Muscle of back (tissue), 13 donors: ENCODE measurements at places on chromosomes 5 and 9. TPM values are rescaled to one million over a fixed set of nuclear protein-coding genes. Genes with fewer than 3 reads are reported as not detected.
A peak's percentile ranks its signal among the peaks of the same experiment; 100 is the strongest.

DNA sequence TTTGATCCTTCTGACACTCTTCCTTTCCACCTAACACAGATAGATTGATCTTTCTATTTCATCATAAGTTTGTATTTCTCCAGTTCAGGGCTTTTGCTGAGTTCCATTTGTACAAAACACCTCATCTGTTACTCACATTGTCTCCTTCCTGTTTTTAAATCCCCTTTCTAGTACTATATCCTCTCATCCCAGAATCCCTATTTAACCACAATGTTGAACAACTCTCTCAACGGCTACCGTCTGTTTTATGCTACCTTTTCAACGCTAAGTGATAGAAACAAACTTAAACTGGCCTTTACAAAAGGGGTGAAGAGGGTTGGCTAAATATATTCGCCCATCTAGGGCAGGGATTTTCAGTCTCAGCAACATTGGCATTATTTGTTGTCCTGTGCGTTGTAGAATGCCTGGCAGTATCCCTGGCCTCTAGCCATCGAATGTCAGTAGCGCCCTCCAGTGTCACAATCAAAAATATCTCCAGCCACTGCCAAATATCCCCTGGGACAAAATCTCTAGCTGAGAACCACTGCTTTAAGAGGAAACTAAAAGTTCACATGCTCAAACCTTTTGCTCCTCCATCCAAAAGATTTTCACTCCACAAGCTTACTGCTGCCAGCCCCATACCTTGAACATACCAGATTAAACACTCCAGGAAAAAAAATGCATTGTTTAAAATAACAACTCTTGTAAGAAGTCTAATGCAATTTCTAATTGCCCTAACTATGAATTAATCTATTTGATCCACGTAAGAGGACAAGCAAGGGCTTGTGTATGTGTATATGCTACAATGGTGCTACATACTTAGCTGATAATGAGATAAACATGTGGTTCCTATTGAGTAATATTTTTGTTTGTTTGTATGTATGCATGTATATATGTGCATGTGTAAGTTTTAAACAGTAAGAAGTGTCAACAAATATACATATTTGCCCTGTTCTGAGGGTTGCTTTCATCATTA, 344.0 kb downstream of the PTPRD start:
- peak; percentile 26 for DNase-seq

- no peak for DNase-seq
Observed at GRCh38 chr5:10447041-10447440, 5.4 kb downstream of the ROPN1L start.

DNA sequence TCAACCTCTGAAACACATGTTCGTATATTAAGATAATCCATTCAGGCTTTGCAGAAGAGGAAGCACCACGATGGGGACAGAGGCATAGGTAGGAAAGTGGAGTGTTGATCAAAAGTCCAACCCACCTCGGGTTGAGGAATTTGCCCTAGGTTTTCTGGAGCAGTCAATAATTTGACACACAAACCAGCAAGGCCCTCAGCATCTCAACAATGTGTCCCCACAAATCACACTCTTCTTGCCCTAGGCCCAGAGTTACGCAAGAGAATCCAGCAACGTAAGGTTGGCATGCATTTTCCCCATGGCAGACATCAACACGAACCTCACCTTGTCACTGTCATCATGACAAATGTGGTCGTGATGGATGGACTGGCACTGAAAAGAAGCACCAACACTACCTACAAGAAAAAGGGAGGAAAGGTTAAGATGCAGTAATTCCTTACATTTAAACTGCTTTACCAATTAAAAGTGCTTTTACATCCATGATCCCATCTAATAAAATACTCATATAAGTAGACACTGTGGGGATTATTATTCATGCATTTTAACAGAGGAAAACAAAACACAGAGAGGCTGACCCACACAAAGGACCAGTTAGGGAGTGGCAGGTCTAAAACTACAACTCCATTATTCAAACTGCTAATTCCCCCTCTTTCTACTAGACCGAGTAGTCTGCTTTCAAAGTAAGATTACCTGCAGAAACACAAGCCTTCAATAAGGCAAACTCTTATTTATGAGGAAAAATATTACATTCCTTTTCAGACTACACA, 24.4 kb upstream of the RNF38 start:
- no peak for DNase-seq

- no peak for DNase-seq
Observed at GRCh38 chr5:149654231-149654630, 72.9 kb downstream of the ARHGEF37 start.

DNA sequence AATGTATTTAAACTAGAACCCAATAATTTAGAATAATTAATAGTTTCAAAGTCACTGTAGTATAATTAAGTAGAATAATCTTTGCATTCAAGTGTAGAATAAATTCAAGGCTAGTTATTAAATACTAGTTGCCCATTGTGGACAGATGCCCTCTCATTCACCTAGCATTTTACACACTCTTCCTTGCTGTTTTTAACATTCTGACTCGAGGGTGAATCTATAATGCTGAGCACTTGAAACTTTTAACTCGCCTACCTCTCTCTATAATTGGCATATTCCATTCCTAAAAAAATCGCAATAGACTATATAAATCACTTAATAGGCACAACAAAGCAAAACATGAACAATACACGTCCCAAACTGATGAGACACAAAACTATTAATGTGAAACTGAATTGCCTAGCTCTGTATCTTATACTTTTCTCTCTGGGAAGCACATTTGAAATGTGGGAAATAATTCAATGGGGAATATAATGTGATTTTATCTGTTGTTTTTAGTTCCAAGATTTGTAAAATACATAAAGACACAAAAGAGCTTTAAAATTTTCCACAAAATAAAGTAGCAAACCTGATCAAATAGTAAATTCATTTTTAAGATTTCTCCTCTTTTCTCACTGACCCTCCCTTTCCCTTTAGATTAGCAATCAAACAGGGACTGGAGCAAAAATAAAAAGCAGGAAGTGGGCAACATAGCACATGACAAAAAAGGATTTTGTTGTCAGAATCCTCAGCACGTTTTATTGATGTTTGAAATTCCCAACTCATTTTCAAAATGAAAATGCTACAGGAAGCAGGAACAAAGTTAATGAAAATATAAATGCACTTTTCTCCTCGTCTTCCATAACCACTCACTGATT, 295.6 kb downstream of the PDE4D start:
- DNase-seq = no peak

The CAVIN4 gene
- 262 TPM for polyA plus RNA-seq

The FAM219A gene
- 12.9 TPM for polyA plus RNA-seq

The PCDHGA10 gene
- polyA plus RNA-seq = 2.8 TPM

The HMCN2 gene
- polyA plus RNA-seq = 10.1 TPM
